ENCODE measurements at places on chromosomes 3 and 15.

- DNase-seq = no peak
Measured at GRCh38 chr3:152198665-152199064, 70.1 kb upstream of the MBNL1 start.

DNA sequence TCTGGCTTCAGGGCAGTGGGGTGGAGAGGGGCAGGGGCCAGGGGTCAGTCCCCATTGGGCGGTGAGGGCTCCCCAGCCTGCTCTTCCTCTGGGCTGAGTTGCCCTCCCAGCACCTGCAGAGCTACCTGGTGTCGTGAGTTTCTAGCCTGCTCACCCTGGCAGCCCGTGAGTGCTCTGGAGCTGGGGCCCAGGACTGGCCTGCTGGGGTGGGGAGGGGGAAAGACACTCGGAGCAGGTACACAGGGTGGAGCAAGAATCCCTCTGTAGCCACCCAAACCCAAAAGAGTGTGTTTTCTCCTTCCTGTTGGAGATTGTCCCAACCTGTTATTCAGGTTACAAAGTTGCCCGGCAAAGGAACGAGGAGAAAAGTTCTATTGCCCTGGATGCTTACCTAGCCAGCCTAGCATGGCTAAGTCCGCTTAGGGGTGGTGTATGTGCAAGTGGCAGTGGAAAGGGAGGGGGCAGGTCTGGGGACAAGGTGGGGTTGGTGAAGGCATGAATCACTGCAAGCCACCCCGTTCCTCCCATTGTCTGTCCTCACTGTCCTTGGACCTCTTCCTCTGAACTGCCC, 8.9 kb downstream of the FAM3D start:
- DNase-seq = no peak

GRCh38 chr15:69656271-69657030, 203.8 kb downstream of the RPLP1 start:
- DNase-seq = no peak

- DNase-seq = no peak
Measured at GRCh38 chr3:17166369-17166768, 281.6 kb downstream of the PLCL2 start.

- no peak for DNase-seq
Measured at GRCh38 chr3:134068429-134068828, 38.7 kb upstream of the SLCO2A1 start.

DNA sequence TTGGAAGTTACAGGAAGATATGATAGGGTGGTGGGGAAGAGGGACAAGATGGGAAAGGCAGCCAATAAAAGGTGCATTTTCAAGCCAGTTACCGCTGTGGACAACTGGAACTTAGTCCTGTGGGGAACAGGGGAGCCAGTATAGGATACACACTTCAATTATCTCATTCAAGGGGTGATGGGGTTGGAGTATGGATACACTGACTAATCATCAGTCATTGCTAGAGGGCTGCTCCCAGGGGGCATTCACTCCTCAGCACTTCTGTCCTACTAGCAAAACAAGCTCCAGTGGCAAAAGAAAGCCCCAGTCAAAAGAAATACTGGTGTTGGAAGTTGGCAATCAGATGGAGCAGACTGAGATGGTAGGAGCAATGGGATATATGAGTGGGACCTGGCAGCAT, 183.4 kb upstream of the GADL1 start:
- no peak for DNase-seq

- DNase-seq = no peak
Measured at GRCh38 chr15:89321521-89322410, 12.9 kb downstream of the POLG start.

DNA sequence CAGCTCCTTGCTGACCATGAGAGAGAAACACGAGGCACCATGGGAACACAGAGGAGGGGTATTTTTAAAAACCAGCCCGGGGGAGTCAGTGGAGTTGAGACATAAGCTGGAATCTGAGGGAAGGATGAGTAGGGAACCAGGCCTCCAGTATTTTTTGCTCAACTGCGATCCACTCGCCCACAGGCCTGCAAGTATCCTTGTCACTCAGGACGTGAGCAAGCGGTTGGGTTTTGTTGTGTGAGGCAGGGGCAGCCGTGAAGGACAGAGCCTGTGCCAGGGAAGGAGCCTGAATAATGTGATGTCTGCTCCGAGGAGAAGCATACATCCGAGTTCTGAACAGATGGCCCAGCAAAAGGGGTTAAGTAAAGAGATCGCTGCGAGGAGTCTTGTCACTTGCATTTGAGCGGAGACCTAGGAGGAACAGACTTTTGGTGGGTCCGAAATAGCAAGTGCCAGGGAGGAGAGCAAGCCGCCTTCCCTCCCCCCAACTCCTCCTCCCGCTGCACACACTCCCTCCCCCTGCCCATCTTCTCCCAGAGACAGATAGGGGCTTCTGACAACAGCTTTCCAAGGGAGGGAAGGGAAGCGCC, 20.4 kb upstream of the NTRK3 start:
- no peak for DNase-seq

DNA sequence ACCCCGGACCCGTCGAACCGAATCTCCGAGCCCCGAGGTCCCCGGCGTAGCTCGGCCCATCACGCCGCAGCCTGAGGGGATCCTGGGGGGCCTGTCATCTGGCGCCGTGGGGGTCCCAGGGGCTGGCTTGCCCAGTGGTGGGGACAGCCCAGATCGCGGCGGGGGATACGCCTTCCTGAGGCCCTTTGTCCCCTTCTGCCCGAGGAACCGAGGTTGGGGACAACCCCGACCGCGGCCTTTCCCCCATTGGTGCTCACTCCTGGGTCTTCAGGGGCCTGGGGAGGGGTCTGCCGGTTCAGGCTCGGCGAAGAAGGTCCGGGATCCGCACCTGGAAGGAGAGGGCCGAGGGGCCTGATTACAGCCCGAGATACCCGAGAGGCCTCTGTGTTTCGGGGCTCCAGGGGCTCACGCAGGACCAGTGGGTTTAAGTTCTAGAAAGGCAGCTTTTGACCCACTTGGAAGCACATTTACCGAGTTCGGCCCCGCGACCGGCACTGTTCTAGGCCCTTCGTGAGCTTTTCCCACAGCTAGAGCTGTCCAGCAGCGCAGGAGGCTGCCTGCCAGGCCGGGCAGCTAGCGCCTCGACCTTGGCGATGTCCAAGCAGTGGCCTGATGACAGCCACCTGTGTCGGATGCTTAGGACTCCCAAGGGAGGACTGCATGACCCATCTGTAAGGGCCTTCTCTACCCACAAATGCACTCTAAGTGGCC, 504 bp downstream of the ABHD2 start:
- no peak for DNase-seq

- DNase-seq = no peak
Measured at GRCh38 chr3:40620151-40620550, 95.4 kb downstream of the ZNF621 start.

GRCh38 chr3:133455281-133455680, 55.4 kb downstream of the BFSP2 start:
- no peak for DNase-seq

- DNase-seq = no peak
Measured at GRCh38 chr3:21705769-21706168, 45.2 kb downstream of the ZNF385D start.
